NCI-H1694 (cell line): ENCODE measurements at places on chromosomes 1 and 21.

DNA sequence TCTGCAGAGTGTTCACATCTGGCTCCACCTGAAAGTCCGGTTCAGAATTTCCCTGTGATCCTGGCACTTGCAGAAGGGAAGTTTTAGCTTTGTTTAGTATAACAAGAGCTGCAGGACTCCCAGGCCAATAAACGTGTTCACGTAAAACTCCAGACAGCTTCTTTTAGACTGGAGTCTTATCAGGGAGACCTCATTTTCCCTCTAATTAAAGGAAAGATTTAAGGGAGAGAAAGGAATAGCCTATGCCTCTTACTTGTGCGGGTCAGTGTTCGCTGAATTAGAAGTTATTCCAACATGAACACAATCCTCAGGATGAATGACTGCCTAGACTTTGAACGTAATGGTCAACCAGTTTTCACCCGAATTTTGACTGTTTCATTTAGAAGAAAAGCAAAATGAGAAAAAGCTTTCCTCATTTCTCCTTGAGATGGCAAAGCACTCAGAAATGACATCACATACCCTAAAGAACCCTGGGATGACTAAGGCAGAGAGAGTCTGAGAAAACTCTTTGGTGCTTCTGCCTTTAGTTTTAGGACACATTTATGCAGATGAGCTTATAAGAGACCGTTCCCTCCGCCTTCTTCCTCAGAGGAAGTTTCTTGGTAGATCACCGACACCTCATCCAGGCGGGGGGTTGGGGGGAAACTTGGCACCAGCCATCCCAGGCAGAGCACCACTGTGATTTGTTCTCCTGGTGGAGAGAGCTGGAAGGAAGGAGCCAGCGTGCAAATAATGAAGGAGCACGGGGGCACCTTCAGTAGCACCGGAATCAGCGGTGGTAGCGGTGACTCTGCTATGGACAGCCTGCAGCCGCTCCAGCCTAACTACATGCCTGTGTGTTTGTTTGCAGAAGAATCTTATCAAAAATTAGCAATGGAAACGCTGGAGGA lies 202.1 kb upstream of the SGIP1 start:
- DNase-seq: no peak

GRCh38 chr21:15140321-15141019 lies 75.7 kb upstream of the NRIP1 start:
- no peak for DNase-seq

DNA sequence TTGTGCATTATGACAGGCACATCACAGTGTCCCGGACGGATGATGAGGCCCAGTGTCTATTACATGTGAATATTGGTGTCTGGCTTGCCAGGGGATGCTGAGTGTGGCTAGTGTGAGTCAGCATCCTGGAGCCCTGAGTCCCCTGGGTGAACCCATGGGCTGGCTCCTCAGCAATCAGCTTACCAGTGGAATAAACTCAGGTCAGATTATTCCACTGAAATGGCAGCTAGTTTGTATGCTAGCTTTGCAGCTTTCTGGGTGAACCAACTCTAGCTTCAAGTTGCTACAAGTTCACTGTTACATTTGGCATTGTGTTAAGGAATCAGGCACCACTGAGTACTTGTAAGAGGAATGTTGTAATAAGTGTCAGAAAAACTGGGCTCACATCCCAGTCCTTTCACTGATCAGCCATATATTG lies 23.9 kb upstream of the RPTN start:
- no peak for DNase-seq

DNA sequence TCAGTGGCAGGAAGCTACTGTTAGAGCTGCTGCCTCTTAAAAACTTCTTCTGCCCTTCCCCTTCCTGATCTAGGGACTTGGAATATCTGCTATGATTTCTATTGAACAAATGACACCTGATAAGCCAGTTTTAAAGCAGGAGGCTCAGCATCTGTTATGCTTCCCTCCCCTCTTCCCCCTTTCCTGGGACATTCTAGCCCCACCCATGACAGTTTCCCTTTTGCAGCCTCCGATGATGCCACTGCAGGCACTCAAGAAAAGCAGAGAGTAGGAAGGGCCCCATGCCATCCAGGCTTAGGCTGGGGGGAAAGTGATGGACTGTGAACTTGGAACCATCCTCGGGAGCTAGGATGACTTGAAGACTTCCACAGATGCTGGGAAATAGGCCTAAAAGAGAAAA lies 15.1 kb upstream of the EPB41 start:
- no peak for DNase-seq
